ENCODE measurements at places on chromosomes 12 and 14. TPM values are rescaled to one million over a fixed set of nuclear protein-coding genes. Genes with fewer than 3 reads are reported as not detected.

SLC6A13 gene
- not detected for total RNA-seq

GRCh38 chr12:82146740-82147139 is 211.4 kb downstream of the CCDC59 start:
- no peaks in the 10 kb centered on the region for H3K27me3 ChIP-seq
- DNase-seq, result no peak
- no peaks in the 10 kb centered on the region for H3K36me3 ChIP-seq
- no peak overlapping the region for H3K4me3 ChIP-seq

- no peak overlapping the region for H3K4me3 ChIP-seq
- H3K27me3 ChIP-seq, result no peaks in the 10 kb centered on the region
- no peak overlapping the region for H3K27ac ChIP-seq
- no peaks in the 10 kb centered on the region for H3K36me3 ChIP-seq
- DNase-seq, result no peak
Observed at GRCh38 chr14:25837551-25837965, 760.3 kb downstream of the NOVA1 start.

NTS gene
- total RNA-seq, result 5.0 TPM

HCAR3 gene
- total RNA-seq, result 9.5 TPM

GRCh38 chr14:55281316-55281839 is 10.2 kb downstream of the FBXO34 start:
- H3K4me1 ChIP-seq, result no peaks in the 10 kb centered on the region
- H3K4me3 ChIP-seq, result no peak overlapping the region
- no peaks in the 10 kb centered on the region for H3K36me3 ChIP-seq
- H3K27ac ChIP-seq, result no peak overlapping the region
- DNase-seq, result no peak

CLEC6A gene
- total RNA-seq, result not detected

DNA sequence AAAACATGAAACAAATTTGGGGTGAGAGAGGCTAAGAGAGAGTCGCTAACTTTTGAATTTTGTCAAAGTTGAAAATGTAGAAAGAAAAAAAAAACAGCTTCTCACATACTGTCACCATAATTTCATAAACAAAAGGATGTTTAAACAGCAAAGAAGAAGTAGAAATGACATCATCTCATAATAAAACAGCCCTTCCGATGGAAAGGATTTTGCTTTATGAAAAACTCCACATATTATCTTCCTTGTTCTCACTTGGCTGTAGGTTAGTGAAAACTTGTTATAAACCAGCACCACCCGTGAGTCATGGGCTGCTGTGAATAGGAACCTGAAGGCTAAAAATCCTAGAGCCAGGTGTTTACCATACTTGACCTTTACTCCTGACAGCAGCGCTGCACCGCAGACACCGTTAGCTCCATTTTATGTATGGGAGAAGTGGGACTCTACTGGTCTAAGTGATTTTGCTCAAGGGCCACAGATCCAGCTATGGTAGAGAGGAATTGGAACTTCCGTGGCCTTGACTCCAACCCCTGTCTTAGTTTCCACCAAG is 63.0 kb upstream of the VRK1 start:
- H3K36me3 ChIP-seq, result no peaks in the 10 kb centered on the region
- no peaks in the 10 kb centered on the region for H3K4me1 ChIP-seq
- DNase-seq, result no peak
- H3K4me3 ChIP-seq, result no peak overlapping the region

PYGL gene
- total RNA-seq, result 69.7 TPM

DNA sequence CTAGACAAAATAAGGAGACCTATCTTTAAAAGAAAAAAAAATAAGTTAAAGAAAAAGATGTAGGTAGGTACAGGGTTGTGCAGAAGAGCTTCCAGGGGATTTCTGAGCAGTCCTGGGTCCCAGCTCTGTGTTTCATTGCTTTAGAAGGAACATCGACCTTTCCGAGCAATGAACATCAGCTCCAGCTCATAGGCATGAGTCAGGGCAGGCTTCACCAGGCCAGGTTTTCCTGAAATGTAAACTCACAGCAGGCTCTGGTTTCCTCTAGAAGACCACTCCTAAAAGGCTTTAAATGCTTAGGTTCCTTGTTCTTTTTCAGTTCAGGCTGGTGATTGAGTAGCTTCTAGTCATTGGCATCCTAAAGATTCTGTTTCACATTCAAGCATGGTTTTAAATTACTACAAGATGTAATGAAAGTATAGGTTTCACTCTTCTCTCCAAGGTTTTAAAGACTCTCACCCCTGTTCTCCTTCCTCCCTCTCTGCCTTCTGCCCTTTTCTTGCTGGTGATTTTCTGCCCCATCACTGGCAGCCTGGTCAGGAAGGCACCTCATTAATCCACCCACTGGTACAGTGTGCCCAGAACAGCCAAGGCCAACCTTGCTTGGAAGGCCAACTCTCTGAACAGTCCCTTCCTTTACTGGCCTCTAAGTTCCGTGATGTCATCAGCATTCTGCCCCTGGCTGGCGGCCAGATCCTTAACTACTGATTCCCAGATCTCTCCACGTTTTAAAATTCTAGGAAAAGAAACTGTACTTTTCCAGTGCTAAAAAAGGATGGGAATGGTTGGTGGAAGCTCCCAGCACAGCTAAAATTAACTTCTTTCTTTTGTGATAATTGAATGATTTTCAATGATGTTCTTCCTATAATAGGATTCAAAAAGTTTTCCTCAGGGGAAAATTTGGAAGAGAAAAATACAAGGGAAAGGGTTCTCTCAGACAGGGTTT is 109.4 kb upstream of the HIF1A start:
- no peaks in the 10 kb centered on the region for H3K36me3 ChIP-seq
- DNase-seq, result no peak
- peaks cover 55% of the 10 kb centered on the region for H3K4me1 ChIP-seq
- H3K27ac ChIP-seq, result peak overlapping the region; percentile 85

- no peak for DNase-seq
- no peak overlapping the region for H3K27ac ChIP-seq
- H3K36me3 ChIP-seq, result no peaks in the 10 kb centered on the region
- H3K27me3 ChIP-seq, result no peaks in the 10 kb centered on the region
Observed at GRCh38 chr12:76643438-76643837, 83.9 kb upstream of the OSBPL8 start.

GRCh38 chr14:72024043-72024407 is 91.8 kb downstream of the RGS6 start:
- no peak overlapping the region for H3K27ac ChIP-seq
- DNase-seq, result no peak
- H3K4me1 ChIP-seq, result no peaks in the 10 kb centered on the region
- no peaks in the 10 kb centered on the region for H3K36me3 ChIP-seq

DNA sequence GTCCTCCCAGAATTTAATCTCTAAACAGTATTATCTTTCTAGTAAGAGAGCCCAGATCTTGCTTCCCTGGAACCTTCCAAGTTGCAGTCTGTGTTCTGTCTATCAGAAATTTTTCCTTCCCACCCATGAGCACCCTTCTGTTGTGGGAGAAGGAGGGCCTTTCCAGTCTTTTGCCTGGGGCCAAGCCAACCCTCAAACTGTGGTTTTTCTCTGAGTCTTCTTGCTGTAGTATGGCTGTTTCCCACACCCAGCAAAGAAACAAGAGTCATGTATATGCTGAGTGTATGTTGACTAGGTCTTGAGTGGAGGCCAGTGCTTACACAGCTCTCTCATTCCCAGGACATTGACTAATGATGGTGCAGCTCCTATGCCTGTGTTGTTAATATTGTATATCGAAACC is 104.5 kb downstream of the TGFB3 start:
- H3K27ac ChIP-seq, result no peak overlapping the region
- DNase-seq, result no peak

- no peaks in the 10 kb centered on the region for H3K36me3 ChIP-seq
- DNase-seq, result no peak
- H3K27ac ChIP-seq, result no peak overlapping the region
Observed at GRCh38 chr12:13090054-13090453, 13.4 kb downstream of the GSG1 start.

GRCh38 chr14:63833728-63834127 is 19.1 kb upstream of the SYNE2 start:
- no peak overlapping the region for H3K4me3 ChIP-seq
- H3K27me3 ChIP-seq, result no peaks in the 10 kb centered on the region
- no peak for DNase-seq
- no peaks in the 10 kb centered on the region for H3K4me1 ChIP-seq

- H3K36me3 ChIP-seq, result no peaks in the 10 kb centered on the region
- no peak overlapping the region for H3K27ac ChIP-seq
- no peak for DNase-seq
- no peaks in the 10 kb centered on the region for H3K4me1 ChIP-seq
- H3K27me3 ChIP-seq, result no peaks in the 10 kb centered on the region
Observed at GRCh38 chr14:79062226-79062625, 892.1 kb downstream of the NRXN3 start.

CD163L1 gene
- total RNA-seq, result 1.5 TPM

- no peak overlapping the region for H3K4me3 ChIP-seq
- H3K36me3 ChIP-seq, result no peaks in the 10 kb centered on the region
- H3K4me1 ChIP-seq, result no peaks in the 10 kb centered on the region
- no peak for DNase-seq
- no peak overlapping the region for H3K27ac ChIP-seq
- no peaks in the 10 kb centered on the region for H3K27me3 ChIP-seq
Observed at GRCh38 chr12:115455268-115455681, 771.3 kb upstream of the TBX3 start.

DNA sequence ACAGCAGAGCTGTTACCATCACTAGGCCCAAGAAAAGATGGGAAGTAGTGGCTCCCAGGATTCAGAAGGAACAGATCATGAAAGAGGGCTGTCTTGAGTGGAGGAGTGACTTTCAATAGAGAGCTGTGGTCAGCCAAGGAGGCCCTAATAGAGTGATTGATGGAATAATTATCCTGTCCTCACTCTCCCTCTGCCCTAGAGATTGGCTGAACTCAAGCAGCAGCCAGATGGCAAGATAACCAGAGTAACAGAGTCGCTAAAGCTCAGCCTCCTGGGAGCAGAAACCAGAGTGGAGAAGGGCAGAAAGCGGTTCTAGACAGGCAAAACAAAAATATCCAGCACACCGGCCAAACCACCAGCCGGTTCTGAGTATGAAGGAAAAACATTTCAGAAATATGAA is 23.1 kb downstream of the GMFB start:
- no peak overlapping the region for H3K4me3 ChIP-seq
- H3K36me3 ChIP-seq, result no peaks in the 10 kb centered on the region
- no peak for DNase-seq

SCN8A gene
- total RNA-seq, result 0.26 TPM

DNA sequence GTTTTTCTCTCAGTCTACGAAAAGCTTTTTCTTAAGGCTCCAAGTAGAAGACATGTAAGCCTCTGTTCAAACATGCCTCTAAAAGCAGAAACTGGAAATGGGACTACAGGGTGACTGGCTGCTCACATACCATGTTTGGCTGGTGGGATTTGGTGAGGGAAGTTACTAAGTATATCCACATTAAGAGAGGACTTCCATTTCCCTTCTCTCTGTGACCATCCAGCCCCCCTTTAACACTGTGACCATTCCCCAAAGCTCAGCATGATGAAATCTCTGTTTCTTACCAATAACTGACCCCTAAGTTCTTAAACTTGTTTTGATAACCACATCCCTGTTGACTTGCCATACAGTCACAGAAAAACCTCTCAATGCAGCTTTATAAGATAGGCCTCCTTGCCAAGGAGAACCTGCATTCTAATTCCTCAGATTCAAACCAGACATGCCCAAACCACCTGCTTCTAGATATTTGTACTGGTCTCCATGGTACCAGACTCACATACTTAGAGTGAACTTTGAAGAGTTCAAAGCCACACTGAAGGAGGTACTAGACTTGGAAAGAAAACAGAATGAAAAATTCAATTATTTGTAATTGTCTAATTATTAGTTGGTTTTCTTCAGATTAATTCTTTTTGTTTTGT is 102.2 kb downstream of the VEZT start:
- H3K27me3 ChIP-seq, result no peaks in the 10 kb centered on the region
- peaks cover 26% of the 10 kb centered on the region for H3K4me1 ChIP-seq
- no peak overlapping the region for H3K4me3 ChIP-seq
- no peaks in the 10 kb centered on the region for H3K36me3 ChIP-seq

DNA sequence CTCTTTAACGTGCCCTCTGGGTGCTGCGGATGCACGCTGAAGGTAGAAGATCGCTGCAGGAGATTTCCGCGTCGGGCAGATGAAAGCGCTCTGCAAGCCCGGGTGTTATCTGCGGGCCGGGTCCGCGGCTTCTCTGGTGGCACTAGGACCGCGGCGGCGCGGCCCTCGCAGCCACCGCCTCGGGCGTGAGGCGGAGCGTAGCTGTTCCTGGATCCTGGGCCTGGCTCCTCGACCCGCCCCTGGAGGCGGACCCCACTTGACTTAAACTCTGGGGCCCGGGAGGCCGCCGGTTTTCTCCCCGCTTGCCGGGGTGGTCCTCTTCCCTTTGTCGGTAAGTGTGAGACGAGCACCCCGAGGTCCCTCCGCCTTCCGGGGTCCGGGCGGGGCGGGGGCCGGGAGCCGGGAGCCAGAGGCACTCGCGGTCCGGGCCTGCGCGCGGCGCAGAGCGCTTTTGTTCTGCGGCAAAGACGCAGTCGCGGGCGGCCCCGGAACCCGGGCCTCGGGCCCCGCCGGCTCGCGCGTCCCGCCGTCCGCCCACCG is at the start of gene RESF1:
Gene RESF1, plus strand, starts transcription at position 255 of the 540 bp plus-strand sequence. CDS start 21,541 bp downstream, outside the sequence.
- peak; percentile 49 for DNase-seq
- H3K4me3 ChIP-seq, result peak within 1 kb of the TSS; percentile 42
- H3K36me3 ChIP-seq, result no peaks in the 10 kb centered on the region
- H3K4me1 ChIP-seq, result peaks cover 14% of the 10 kb centered on the region
- H3K27ac ChIP-seq, result peak within 1 kb of the TSS; percentile 97
- H3K27me3 ChIP-seq, result no peaks in the 10 kb centered on the region

GALNT9 gene
- not detected for total RNA-seq

DNA sequence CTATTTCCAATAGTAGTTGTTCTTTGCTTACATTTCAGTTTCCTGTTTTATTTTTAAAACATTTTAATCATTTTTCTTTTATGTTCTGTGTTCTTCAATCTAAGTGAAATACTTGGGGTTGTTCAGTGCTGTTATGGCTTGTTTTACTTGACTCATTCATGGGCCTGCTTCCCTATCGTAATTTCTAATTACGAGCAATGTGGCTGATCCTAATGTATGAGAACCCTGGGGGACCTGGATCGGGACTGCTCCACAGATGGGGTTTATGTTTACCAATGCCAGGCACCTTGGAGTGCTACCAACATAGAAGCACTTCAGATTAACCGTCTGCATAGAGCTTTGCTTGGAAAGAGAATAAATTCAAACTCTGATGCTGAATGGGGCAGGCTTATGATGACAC is 29.8 kb downstream of the TECPR2 start:
- no peaks in the 10 kb centered on the region for H3K27me3 ChIP-seq
- no peak for DNase-seq
- no peak overlapping the region for H3K4me3 ChIP-seq
- H3K4me1 ChIP-seq, result no peaks in the 10 kb centered on the region
- no peak overlapping the region for H3K27ac ChIP-seq

LRP10 gene
- 314 TPM for total RNA-seq

DNA sequence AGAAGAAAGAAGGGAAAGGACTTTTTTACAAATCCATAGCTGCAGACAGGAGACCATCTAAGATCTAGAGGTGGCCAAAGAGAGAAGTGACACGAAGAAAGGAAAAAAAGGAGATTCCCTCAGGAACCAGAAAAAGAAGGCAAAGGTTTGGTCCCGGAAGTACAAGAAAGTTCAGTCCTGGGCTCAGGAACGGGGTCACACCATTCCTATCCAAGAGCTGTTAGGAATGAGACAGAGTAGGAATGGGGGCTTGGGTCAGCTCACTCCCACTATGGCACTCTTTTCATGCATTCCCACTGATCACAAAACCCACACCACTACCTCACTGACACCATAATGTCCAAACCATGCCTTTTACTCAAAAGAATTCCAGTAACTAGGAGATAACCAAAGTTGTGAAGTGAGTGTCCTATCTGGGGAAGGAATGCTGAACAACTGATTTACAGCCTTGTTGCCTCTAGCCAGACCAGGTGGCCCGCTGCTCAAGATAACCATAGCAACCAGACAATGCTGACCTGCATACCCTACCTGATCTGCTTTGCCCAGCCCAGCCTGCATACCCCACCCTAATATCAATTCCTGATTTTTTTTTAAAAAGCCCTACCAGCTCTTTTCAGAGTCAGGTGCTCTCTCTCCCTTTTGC is 8.4 kb downstream of the PPP2R3C start:
- no peaks in the 10 kb centered on the region for H3K4me1 ChIP-seq
- no peaks in the 10 kb centered on the region for H3K27me3 ChIP-seq
- H3K27ac ChIP-seq, result no peak overlapping the region
- DNase-seq, result no peak

GLIPR1L2 gene
- not detected for total RNA-seq

Measured in esophagus squamous epithelium (tissue), 5 donors.